Fibroblast of skin of abdomen (primary cell): ENCODE measurements at places on chromosomes 3 and 15.

GRCh38 chr3:150073513-150073912, 102.8 kb upstream of the PFN2 start:
- DNase-seq: no peak

- DNase-seq: no peak
Observed at GRCh38 chr15:66221126-66221525, 32.4 kb downstream of the MEGF11 start.

GRCh38 chr3:59963676-59964075, 913.9 kb upstream of the CFAP20DC start:
- no peak for DNase-seq

- no peak for DNase-seq
Observed at GRCh38 chr3:155535098-155535497, 209.8 kb downstream of the PLCH1 start.

DNA sequence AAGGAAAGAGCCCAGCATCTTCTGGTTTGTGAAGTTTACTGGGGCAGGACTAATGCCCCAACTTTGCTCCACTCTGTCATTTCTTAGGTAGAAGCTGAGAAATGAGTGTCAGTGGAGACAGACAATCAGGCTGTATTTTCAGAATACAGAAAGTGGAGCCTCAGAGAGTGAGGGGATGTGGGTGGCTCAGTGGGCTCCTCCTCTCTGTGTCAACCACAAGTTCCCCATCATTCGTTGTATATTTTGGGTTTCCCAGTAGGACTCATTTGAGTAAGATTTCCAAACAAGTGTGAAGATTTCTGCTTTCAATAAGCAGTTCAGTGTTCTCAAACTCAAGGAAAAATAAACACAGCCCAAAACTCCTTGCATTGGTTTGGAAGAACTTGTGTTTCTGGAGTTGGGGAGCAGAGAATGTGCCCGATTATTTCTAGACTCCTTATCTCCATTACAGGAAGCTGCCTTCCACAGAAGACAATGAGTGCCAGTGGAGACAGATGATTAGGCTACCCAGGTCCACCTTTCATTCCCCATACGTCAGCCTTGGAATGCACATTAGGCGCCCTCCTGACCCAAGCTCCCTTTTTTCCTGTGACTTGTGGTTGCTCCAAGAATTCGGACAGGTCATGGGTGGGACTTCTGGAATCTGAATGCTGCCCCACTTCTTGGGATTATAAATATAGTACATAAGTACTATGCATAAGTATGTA, 792.1 kb upstream of the LMCD1 start:
- peak; percentile 5 for DNase-seq

DNA sequence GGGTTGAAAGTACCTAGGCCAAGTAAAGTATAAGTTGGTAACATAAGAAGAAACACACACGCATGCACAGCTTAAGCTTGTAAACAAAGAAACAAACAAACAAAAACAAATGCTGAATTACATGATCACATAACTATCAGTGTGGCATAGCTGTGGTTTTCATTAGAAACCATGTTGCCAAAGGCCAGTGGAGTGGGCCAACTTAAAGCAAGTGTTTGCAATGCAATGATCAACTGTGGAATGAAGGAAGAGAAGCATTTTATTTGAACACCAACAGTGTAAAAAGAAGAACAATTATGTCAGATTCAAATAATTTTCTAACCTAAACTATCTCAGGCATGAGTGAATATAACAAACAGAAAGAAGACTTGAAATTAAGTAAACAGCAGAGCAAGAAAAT, 199.4 kb upstream of the STRIT1 start:
- no peak for DNase-seq

- DNase-seq: no peak
Observed at GRCh38 chr15:33026614-33027013, 167.9 kb downstream of the FMN1 start.
